ENCODE measurements at places on chromosomes 1 and 21.
A peak's percentile ranks its signal among the peaks of the same experiment; 100 is the strongest.

- DNase-seq = no peak
Measured at GRCh38 chr1:151135433-151136385, 10.7 kb downstream of the SEMA6C start.

GRCh38 chr1:218553197-218553596 is 208.1 kb downstream of the TGFB2 start:
- DNase-seq = no peak

DNA sequence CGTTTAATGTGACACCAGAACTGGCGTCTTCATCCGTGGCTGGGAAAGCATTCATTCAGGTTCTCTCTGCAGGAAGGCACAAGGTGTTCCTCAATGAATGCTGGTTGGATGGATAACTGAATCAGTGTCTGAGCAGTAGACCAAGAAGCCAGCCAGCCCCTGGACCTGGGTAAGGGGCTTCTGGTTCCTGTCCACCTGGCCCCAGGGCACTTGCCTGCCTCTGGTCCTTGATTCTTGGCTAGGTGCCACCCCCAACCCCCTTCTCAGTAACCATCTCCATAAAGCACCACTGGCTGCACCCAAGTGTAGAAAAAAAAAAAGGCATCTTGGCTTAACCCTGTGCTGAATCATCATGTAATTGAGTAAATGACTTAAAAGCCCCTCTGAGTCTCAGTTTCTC is 59.1 kb downstream of the KCND3 start:
- no peak for DNase-seq

- DNase-seq = no peak
Measured at GRCh38 chr1:113808450-113809195, 3.7 kb downstream of the RSBN1 start.

- no peak for DNase-seq
Measured at GRCh38 chr1:84603223-84603622, 29.0 kb upstream of the CTBS start.

DNA sequence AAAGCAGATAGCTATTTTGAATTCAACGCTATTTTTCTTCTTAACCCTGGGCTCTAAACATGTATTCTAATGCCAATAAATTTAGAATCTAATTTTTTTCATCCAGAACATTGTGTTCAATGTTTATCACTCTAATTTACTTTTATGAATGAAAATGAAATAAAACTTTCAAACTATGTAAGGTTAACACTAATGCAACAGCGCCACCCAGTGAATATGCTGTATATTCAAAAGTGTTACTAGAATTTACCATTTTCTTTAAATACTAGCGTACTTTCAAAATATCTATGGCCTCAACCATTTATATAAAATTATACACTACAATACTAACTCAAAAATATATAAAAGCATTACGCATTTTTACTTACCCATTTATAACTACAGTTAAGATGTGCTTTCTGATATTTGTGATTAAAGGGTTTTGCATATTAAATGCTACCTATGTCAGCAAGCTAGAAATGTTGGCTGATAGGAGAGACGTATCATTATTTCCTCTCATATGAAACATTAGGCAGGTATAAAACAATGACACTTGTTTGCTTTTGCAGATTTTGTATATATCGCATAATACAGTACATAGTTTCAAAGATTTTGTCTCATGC is 5.9 kb upstream of the NUF2 start:
- DNase-seq = peak; percentile 69

- DNase-seq = peak; percentile 33
Measured at GRCh38 chr21:39350094-39351005, 1.5 kb upstream of the HMGN1 start.

GRCh38 chr1:3312898-3313575 is 141.4 kb upstream of the ARHGEF16 start:
- no peak for DNase-seq

DNA sequence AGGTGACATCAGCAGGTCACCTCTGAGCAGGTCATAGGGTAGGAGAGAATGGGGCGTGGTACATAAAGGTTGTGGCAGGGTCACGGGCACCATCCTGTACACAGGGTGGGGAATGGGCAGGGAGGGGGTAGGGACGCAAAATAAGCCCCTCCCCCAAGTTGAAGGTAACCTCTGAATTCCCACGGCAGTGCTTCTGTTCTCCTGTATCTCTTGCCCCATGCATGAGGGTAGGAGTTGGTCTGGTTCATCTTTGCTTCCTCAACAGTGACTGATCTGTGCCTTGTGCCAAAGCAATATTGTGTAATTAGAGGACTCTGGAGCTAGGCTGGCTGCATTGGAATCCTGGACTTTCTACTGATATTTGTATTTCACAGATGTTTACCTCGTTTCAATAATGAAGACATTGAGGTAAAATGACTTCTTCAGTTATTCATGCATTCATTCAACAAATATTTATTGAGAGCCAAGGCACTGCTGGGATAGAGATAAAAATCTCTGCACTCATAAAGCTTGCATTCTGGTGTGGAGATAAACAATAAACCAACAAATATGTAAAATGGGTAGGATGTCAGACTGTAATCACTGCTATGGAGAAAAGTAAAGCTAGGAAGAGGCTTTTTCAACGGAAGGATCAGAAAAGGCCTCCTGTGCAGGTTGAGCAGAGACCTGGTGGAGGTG is 18.4 kb upstream of the GFI1 start:
- no peak for DNase-seq

GRCh38 chr1:41980827-41981653 is 62.3 kb upstream of the HIVEP3 start:
- DNase-seq = peak; percentile 45

DNA sequence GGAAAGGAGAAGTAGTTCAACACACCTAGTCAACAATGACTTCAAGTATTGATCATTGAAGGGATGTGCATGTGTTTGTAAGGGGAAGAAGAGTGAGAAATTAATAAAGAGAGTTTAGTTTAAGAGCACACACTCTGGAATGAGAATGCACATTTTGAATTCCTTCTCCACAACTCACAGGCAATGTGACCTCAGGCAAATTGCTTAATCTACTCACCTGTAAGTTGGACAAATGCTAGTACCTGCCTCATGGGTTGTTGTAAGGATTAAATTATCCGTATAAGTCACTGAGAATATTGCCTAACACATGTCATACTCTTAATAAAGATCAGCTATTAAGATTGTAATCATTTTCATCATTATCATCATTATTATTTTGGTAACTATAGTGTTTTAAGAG is 204.0 kb upstream of the NFIA start:
- no peak for DNase-seq

- no peak for DNase-seq
Measured at GRCh38 chr1:14215151-14215550, 383.3 kb upstream of the KAZN start.

GRCh38 chr1:110084227-110085078 is 14.0 kb upstream of the ALX3 start:
- DNase-seq = peak; percentile 12

DNA sequence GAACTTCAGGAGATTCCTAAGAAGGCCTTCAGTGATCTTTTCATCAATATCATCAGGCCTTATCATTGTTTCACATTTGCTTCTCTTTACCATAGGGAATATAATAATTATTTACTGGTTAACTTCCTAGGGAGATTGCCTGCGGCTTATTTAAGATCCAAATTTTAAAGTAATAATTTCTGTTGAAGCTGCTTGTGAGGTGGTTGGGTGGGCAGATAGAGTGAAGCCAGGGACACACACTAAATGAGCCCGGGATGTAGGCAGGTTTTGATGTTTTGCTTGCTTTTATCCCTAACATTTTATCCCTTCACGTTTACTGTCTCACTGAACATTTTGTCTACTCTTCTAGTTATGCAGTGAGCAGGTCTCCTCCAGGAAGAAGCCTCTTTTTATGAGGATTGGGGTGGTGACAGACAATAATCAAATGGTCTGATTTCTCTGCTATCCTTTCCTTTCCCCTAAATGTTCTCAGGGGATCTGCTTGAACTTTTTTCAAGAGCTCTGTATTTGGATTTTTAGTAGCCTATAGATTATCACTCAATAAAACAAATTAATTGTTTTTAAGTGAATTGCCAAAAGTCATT is 164.7 kb downstream of the RUNX1 start:
- no peak for DNase-seq

- no peak for DNase-seq
Measured at GRCh38 chr21:37098751-37099150, 25.7 kb downstream of the TTC3 start.

- no peak for DNase-seq
Measured at GRCh38 chr1:55426619-55427018, 211.5 kb upstream of the USP24 start.

GRCh38 chr1:27284425-27285273 is 37.3 kb upstream of the TMEM222 start:
- DNase-seq = peak; percentile 82

GRCh38 chr1:56973923-56974742 is 8.3 kb upstream of the C8B start:
- DNase-seq = no peak

DNA sequence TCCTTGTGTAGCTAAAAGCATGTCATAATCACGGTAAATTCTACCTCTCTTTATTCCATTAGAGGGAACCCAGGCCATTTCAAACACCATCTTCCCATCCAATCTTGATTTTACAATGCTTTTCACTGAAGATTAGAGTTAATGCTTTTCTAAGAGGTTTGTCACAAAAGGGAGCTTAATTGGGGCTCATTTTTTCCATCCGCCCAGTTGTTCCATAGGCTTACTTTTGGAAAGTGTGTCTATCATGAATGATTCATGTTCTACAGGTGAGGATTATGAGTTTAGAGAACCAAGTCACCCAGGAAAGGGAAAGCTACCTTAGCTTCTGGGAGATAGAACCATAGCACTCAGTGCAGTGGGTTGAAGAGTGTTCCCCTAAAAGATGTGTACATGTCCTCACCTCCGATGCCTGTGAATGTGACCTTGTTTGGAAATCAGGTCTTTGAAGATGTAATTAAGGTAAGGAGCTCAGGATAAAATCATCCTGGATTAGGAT is 286.9 kb upstream of the RUNX1 start:
- DNase-seq = no peak

GRCh38 chr1:47991673-47992072 is 5.5 kb downstream of the TRABD2B start:
- no peak for DNase-seq

GRCh38 chr1:193185901-193186731 is at the start of gene B3GALT2:
TSS of gene B3GALT2 (minus strand) at chr1:193186613. CDS start at chr1:193181562, 5,051 bp downstream.
- DNase-seq = no peak

DNA sequence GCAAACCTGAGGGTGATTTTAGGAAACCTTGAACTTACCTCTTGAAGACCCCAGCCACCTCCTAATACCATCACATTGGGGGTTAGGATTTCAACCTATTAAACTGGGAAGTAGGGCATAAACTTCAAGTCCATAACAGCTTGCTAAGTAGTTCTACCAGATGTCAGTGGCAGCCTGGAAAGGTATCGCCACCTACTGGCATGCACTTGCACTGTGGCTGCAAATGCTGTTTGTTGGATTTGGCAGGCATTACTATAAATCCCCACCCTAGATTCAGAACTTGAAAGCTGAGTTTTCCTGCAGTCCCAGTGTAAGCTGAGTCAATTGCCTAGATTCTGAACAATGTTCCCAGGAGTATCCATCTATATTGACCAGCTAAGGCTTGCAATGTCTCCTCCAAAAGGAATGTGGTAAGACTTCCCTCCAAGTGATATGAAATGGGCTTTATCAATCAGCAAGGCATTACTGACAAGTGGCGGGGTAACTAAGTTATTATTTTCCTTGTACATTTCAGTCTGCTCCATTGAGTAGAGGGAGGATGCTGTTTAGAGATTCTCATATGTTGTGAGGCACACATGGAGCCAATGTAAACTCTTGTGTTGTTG is 474.5 kb downstream of the PTPRC start:
- peak; percentile 75 for DNase-seq

DNA sequence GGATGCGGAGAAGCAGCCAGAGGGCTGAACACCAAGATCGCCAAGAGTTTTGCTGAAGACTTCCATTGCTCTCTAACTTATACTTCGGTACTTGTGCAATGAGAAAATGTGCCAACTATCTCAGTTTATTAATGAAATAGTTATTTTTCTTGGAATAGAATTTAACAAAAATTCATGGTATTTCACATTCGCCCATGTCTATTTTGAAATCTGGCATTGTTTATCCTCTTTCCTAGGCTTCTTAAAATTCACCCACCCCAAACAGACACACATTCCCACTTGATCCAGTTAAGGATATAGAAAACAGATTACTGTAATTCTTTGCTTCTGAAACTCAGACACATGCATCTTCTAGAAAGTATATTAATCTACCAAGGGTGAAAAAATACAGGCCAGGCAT is 56.3 kb upstream of the ADAMTS5 start:
- DNase-seq = no peak

GRCh38 chr1:248704606-248705005 is 2.0 kb upstream of the OR14I1 start:
- DNase-seq = no peak

DNA sequence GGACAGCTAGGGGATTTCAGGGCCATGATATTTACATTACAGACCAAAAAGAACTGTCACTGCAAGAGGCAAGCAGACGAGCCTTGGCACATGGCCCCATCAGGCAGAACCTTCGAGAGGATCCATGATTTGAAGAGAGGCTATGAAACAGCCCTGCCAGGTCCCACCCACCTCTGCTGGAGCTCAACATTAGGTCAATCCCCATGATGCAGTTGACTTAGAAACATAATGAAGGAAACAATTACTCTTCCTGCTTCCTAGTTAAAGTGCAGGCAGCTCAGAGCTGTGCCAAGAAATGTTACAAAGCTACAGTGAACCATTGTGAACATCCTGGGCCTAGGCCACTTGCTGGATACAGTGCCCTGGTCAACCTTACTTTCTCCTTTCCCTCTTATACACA is 41.7 kb upstream of the PTCH2 start:
- no peak for DNase-seq

- DNase-seq = no peak
Measured at GRCh38 chr21:38637161-38637560, 138.9 kb upstream of the ERG start.

GRCh38 chr1:116537040-116537831 is 33.6 kb downstream of the CD58 start:
- no peak for DNase-seq

- no peak for DNase-seq
Measured at GRCh38 chr1:22613951-22614350, 22.5 kb upstream of the C1QA start.

DNA sequence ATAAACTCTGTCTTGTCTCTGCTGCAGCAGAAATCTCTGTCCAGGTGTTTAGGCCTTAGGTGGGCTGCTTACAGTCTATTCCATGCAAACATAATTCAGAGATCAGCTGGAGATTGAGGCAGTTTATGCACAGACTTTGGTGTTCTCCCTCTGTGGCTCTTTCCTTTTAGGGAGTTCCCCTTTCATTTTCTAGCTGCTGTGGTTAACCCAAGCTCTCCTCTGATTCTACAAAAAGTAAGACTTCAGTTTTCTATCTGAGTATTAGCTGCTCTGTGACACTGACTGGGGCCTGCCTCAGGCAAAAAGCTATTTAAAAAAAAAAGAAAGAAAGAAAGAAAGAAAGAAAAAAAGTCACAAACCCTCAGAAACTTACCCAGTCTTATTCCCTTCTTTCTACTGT is 211.1 kb downstream of the CAMTA1 start:
- DNase-seq = peak; percentile 78

DNA sequence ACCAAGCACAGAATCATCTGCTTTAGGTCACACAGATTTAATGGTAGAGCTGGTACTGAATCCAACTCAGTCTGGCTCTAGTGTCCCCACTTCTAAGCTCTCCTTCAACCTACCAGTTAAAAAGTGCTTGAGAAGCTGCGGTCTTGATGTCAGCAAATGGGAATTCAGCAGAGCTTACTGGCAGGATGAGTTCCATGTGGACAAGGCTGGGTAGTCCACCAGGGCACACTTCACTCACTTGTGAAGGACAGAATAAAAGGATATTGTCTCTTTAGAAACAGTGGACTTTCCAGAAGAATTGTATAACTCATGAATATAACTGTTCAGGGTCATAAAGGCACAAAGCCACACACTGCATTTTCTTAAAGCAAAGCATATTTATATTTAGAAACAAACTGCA is 35.1 kb upstream of the GUCA2B start:
- DNase-seq = no peak

GRCh38 chr1:61441723-61442262 is 283.1 kb downstream of the TM2D1 start:
- no peak for DNase-seq

Data from Kasumi-1 (cell line).